AG09309 (cell line): ENCODE measurements at places on chromosomes 1 and 21.
A peak's percentile ranks its signal among the peaks of the same experiment; 100 is the strongest.

DNA sequence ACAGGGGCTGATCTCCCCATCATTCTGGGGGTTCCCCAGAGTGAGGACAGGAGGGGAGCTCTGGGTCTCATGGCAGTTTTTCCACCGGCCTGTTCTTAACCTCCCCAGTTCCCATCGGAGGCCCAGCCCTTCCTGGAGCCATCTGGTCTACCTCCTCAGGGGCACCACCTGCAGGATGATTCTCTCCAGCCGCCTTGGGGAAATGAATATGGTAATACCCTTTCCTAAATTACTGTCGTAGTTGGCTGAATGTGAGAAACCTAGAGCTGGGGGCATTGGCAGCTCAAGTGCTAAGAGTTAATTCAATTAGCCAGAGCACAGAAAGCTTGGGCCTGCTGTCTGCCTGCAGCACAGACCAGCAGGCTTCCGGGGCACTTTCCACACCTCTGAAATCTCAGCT, 64.9 kb downstream of the TAS1R2 start:
- DNase-seq = no peak

GRCh38 chr1:21338573-21339355, 48.5 kb upstream of the ECE1 start:
- DNase-seq = no peak

DNA sequence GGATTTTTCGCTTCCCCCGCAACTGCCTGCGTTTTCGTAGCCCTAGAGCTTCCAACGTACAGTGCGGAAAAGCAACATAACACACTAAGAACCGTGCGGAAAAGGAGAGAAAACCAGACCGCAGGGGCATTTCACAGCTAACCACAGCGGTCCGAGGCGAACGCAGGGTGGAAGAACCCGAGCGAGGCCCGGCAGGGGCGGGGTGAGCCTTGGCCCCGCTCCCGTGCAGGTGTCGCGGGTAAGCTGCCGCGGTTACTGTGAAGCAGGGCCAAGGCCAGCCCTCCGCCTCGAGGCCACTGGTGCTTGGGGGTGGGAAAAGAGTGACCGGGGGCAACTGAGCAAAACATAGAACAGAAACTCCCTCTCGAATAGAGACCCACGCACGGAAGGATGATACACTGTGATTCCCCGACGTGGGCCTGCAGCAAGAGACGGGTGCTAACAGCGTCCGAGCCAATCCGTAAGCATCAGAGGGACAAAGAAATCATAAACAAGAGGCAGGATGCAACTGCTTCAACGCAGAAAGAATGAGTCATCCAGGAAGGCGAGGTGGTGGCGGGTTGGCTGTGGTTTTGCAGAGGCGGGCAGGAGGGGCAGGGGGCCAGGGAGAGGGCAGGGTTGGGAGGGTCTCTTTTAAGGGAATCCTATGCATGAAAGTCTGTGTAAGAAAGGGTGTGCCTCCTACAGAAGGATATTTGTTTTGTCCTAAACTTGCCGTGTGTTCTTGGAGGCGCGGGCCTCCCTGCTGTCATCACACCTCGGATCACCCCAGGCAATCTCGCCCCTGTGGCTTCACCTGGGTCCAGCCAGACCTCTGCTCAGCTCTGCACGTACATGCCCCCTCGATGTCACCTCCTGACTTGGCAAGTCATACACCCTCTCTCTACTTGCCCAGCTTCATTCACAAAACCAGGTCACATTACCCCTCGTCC, 7.3 kb downstream of the GNG4 start:
- DNase-seq = no peak

GRCh38 chr1:232880354-232880753, 70.1 kb upstream of the NTPCR start:
- DNase-seq = no peak

DNA sequence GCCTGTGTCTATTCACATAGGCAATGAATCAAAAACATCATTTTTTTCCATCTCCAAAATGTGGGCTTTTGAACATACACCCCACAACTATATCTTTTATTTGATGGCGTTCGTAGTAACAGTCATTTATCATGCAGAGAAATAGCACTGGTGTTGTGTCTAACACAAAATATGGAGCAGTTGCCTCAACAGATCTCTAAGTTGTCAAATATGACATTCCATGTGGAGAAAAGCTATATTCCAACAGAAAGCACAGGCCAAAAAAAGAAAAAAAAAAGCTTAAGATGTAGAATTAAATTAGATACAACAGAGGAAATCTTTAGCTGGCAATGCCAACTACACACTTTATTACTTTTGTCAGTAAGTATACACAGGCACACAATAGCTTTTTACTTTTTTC, 411.7 kb downstream of the BRINP3 start:
- no peak for DNase-seq

DNA sequence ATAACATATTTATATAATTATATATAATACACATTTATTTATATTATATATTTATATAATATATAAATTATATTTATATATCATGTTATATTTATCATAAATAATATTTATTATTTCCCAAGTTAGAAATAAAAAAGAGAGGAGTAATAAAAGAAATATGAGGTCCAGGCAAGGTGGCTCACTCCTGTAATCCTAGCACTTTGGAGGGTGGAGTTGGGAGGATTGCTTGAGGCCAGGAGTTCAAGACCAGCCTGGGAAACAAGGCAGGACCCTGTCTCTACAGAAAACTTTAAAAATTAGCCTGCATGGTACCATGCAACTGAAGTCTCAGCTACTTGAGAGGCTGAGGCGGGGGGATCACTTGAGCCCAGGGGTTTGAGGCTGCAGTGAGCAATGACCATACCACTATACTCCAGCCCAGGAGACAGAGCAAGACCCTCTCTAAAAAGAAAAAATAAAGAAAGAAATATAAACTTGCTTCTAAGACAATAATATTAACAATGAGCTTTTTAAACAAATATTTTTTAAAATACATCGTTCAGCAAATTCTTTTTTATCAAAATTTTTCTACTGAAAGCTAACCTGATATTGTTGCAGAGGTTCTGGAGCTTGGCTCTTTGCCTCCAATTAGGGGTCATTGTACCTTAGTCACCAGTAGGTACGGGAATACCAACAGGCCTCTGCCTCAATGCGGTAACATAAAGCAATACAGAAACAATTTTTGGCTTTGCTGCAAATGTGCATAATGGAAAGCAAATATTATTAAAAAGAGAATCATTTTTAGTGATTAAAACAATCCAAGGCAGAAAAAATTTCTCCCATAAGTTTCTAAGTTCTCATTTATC, 290.0 kb downstream of the SETD4 start:
- DNase-seq = no peak

DNA sequence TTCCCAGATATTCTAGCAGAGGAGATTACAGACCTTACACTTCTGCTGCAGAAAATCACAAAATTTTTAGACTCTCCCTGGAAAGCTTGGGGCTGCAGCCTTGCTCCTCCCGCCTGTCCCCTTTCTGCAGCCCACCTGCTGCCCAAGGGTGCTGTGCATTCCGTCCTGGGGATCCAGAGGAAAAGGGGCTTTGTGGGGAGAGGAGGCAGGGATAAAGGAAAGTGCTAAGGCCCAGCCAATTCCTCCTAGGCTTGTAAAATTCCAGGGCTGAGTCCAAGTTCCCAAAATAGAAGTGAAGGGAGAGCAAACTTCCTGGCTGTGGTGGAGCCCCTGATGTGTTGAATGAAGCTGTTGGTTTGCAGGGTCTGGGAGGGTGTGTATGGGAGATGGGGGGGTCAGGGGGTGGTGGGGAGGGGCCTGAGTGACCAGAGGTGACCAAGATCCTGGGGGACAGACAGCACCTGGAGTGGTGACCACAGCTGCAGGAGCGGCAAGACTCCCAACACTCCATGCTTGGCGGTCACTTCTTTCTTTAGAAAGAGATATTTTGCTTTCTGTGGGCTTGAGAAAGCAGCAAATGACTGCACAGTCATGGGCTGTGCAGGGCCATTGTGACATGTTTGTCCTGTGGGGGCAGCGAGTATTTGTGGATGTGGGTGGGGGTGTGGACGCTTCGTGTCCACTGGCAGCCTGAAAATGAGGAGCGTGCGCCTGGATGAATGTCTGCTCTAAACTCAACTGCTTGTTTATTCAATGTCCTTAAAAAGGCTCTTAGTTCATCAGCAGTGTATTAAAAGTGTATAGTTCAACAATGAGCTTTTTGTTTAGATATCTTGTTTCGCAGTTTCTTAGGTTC, 68.4 kb downstream of the TLR5 start:
- no peak for DNase-seq

DNA sequence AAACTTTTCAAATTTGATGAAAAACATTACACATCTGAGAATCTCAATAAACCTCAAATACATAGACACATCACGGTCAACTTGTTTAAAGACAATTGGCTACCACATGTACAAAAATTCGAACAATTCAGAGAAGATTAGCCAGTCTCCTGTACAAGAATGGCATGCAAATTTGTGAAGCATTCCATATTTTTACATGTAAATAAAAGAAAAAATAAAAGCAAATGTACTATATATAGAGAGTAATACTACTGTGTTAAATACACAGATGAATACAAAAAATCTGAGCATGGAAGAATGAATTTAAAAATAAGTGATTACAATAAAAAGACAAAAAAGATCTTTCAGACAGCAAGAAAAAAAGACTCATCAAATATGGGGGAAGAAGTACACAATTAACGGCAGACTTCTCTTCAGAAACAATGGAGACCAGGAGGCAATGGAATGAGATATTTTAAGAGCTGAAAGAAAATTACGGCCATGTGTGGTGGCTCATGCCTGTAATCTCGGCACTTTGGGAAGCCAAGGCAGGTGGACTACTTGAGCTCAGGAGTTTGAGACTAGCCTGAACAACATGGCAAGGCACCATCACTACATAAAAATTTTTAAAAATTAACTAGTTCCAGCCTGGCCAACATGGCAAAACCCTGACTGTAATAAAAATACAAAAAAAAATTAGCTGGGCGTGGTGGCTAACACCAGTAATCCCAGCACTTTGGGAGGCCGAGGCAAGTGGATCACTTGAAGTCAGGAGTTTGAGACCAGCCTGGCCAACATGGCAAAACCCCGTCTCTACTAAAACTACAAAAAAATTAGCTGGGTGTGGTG, 23.2 kb downstream of the HAX1 start:
- DNase-seq = no peak

- DNase-seq = no peak
Measured at GRCh38 chr21:35438643-35439404, 389.7 kb upstream of the RUNX1 start.

- peak; percentile 42 for DNase-seq
Measured at GRCh38 chr1:16187748-16188401, 24.6 kb downstream of the ARHGEF19 start.

DNA sequence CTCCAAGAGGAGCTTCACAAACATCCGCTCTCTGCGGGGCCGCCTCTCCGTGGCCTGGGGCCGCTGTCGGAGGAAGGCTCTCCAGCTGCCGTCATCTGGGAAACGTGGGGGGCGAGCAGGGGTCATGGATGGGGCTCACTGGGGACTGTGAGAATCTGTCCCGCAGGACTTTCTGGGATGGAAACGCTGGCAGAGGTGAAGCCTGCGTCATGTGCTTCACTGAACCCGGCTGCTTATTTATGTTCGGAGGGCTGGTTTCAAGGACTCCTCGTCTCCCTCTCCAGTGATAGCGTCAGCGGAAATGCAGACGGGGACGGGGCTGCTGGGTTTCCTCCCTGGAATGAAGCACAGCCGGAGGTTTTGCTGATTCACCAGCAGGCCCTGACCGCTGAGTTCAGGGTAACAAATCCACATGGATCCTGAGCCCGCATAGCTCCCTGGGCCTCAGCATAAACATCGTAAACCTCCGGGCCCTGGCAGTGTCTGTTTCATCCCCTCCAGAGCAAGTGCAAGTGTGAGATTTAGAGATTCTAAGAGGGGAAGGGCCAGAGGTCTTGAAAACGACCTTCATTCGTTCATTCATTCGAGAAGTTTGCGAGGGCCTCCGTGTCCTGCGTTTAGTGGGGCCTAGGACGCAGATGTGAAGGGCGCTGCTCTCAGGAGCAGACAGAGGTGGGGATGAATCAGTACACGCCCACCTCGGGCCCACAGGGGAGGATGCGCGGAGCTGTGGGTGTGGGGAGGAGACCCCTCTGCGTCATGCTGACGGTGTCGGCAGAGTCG, 7.0 kb upstream of the POFUT2 start:
- DNase-seq = peak; percentile 90

GRCh38 chr1:94633051-94633450, 91.5 kb upstream of the F3 start:
- peak; percentile 42 for DNase-seq

GRCh38 chr1:198656500-198656932, 17.7 kb downstream of the PTPRC start:
- no peak for DNase-seq

- no peak for DNase-seq
Measured at GRCh38 chr1:177770096-177770495, 199.8 kb downstream of the SEC16B start.

DNA sequence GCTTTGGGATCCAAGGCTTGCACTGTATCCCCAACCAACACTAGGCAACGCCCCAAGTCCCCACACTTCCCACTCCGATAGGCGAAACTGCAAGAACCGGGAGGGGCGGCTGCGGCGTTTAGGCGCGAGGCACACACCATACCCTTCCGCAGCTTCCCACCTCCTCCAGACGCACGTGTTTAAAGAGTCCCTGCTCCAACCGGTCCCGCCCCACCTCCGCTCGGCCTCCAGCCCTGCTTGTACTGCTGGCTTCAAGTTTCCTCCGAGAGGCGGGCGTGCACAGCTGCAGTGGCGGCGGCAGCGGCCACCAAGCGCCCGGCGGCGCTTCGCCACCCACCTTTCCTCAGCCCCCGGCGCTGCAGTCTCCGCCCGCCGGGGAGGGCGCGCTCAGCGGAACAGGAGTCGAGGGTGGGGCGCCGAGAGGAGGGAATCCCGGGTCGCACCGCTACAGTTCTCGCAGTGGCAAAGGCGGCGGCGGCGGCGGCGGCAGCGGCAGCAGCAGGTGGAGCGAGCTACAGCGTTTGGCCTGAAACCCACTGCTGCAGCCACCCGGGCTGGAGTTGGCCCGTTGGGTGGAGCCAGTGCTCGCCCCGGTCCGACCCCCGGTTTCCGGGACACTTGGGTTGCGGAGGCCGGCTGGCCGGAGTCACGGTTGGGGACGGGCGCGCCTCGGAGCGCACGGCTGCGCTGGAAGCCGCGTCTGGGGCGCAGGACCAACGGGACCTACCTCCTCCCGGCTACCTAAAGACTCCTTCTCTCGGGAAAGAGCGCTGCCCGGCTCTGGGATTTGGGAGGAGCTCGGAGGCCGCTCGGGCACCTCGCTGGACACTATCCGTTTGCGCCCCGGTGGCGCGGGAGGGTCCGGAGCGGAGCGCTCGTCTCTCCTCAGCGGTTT, at the start of gene CNIH3:
CNIH3 (plus strand) TSS at position 457 of the 895 bp plus-strand sequence. CDS start 858 bp downstream, outside the sequence.
- no peak for DNase-seq

- DNase-seq = no peak
Measured at GRCh38 chr1:33402206-33402605, 28.7 kb downstream of the PHC2 start.

GRCh38 chr1:202959276-202959620, 1.1 kb upstream of the ADIPOR1 start:
- no peak for DNase-seq
